Substantia nigra (tissue), 51 donors: ENCODE measurements at places on chromosomes 4 and X.

- no peak for DNase-seq
These were observed 135.0 kb downstream of the RBM46 start for GRCh38 chr4:154916068-154916467.

DNA sequence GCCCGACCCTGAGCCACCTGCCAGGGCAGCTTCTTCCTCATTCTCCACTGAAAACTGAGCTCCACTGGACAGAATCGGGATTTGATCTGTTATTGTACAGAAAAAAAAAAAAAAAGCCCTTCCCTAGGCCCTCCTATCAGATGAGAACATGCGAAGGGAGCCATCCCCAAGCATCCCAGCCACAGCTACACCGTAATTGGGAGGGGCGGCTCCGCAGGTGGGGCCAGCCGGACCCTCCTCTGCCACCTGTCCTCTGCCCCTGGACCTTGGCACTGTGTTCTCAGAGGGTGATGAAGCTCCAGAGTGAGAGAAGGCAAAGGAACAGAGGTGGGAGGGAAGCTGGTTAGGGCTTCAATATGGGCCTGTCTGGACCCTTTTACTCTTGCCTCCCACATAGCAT, 240.0 kb upstream of the PSAPL1 start:
- DNase-seq, result no peak

- no peak for DNase-seq
These were observed 372.2 kb downstream of the ADAM29 start for GRCh38 chr4:175290401-175290800.

DNA sequence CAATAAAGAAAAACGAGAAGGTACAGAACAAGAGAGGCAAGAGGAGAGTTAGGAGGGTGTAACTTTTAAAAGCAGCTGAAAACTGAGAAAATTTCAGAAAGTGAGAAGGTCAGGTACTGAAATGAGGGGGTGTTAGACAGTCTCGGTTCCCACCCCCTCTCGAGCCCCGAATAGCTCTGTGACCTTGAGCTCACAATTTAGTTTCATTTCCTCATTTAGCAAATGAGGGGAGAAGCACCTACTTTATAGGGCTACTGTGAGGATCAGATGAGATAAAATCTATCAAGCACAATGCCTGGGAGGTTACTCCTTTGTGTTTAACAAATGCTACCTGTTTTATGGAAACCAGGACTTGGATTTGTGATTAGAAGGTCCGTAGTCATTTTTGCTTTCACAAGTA, 4.9 kb downstream of the UGT8 start:
- DNase-seq, result no peak

GRCh38 chr4:94500685-94501084, 48.9 kb downstream of the PDLIM5 start:
- no peak for DNase-seq

- DNase-seq, result no peak
These were observed 8.3 kb upstream of the CCNI start for GRCh38 chr4:77084019-77084639.

GRCh38 chr4:168335621-168336020, 17.1 kb upstream of the DDX60 start:
- DNase-seq, result no peak

GRCh38 chr4:54898656-54899340, 226.6 kb downstream of the KDR start:
- DNase-seq, result no peak

DNA sequence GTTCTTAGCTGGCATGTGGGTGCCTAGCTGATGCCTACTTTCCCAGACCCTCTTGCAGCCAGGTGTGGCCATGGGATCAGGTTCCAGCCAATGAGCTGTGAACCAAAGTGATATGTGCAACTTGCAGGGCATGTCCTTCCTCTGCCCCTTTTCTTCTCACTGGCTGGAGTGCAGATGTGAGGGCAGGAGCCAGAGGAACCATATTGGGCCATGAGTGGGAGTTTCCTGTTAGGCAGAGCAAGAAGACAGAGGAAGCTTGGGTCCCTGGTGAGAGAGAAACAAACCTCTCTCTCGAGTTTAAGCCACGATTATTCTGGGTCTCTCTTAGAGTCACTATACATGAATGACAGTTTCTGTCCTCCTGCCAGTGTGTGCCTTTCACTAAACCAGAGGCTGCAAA, 120.4 kb upstream of the STX18 start:
- DNase-seq, result no peak

DNA sequence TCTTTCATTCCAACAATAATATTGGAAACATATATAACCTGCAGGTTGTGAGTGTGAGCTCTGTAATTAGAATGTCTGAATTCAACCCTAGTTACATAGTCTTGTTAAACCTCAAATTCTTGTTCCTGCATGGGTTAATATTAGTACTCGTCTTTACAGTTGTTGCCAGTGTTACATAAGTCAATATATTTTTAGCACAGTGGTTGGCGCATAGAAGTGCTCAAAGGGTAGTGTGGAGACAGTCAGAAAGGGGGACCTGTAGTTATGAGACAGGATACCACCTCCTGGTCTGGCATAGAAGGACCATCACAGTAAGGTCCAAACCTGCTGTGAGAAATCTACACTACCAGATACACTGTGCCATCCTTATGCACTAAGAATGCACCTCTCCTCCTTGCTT, 1045.9 kb upstream of the SLIT2 start:
- no peak for DNase-seq

- DNase-seq, result peak; percentile 42
These were observed 11.0 kb upstream of the CWH43 start for GRCh38 chr4:48974979-48975640.

GRCh38 chr4:151887816-151888180, 127.0 kb upstream of the GATB start:
- DNase-seq, result no peak

DNA sequence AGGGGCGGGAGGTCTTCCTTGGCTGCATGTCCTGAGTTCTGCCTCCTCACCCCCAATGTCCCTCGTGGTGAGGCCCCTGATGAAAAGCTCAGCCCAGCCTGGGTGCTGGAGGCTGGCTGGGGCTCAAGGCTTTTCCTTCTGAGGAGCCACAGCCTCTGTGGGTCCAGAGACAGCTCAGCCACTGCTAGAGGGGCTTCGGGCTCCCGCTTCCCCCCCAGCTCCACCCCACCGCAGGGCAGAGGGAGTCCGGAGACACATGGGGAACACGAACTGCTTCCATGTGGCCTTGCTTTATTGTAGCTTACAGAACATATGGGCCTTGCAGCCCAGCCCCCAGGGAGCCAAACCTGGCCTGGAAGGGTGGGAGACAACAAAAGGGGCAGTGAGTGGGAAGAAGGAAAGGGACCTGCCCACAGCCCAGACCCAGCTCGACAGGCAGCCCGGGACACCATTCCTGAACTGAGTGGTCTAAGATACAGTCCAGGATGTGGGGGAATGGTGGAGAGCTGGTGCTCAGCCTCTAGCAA, 89.9 kb upstream of the NKX1-1 start:
- no peak for DNase-seq

DNA sequence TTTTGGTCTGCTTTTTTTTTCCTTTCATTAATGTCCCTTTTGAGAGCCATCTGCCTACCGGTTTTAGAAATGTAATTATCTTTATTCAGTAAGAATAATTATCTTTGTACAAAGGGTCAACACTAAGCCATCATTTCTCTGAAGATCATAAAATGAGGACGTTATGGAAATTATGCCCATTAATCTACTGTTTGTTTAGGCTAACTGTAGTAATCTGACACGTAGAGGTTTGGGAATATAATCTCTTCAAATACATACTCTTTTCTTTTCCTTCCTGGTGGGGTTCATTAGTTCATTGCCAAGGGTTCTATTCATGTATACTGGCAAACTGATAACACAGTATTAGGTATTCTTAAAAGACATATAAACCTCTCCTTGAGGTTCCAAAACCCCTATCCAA, 3.8 kb upstream of the HSD17B13 start:
- DNase-seq, result no peak

- no peak for DNase-seq
These were observed 119.4 kb upstream of the SPIN4 start for GRCh38 chrX:63470506-63470905.

DNA sequence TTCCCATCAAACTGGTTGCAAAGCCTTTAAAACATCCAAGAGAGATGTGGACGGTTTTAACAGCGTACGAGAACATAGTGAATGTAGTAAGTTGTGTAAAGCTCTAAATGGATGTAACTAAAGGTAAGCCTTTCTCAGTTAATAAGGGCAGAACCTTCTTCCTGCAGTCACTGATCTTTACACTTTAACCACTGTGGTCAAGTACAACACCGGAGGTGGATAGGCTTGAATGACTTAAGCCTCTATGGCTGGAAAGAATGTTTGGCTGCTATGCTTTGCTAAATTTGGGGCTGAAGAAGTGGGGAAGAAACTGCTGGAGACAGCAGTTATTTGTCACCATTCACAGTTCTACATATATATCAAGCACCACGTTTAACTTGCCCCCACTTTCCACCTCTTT, 285.1 kb upstream of the FMR1 start:
- DNase-seq, result no peak
